ENCODE measurements at places on chromosomes 7 and 10.

- no peak for DNase-seq
Observed at GRCh38 chr7:140122965-140123364, 53.8 kb downstream of the KDM7A start.

DNA sequence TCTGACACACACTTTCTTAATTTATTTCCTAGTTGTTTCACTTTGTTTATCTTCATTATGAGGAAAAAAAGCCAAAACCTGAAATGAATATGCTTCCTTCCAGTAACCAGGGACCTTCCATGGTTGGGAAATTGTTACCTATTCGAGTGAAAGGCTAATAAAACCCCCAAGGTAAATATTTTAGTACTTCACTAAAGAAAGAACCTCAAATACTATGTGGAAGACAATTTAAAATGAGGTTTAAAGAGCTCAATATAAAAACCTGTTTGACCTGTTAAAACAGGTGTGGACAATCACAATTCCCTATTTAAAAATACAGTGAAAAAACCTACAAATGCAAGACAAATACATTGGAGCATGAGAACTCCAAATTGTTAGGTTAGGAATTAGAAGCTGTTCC, 192.6 kb downstream of the CFTR start:
- DNase-seq = no peak

GRCh38 chr7:641269-641671, 85.2 kb upstream of the DNAAF5 start:
- no peak for DNase-seq

- no peak for DNase-seq
Observed at GRCh38 chr10:119409906-119410305, 132.6 kb downstream of the RGS10 start.

- no peak for DNase-seq
Observed at GRCh38 chr7:104982308-104983075, 31.5 kb upstream of the KMT2E start.
